Activated naive CD4-positive, alpha-beta T cell (primary cell): ENCODE measurements at places on chromosomes 7 and 10.
A peak's percentile ranks its signal among the peaks of the same experiment; 100 is the strongest.

DNA sequence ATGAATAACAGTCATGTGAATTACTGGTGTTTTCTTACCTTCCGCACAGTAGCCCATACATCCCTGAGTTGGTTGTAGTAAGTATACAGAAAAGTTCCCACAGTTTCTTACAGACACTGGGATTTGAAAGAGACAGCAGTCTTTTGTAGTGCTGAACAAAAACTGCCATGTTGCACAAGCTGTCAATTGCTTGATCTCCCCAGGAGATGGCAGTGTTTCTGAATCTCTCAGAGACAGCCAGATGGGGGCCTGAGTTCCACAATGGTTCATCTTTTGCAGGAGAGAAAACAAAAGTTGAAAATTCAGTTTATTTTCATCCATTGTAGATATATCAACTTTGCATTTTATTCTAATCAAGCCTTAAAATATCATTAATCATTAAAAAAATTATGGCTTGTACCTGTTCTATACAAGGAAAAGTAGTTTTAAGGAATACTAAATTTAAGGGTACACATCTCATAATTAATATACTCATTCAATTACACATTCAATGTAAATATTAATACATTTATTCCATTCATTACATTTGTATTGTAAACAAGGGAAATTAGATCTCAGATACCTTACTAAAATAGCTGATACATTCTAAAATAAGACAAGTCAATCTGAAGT lies 14.5 kb downstream of the VWDE start:
- DNase-seq = no peak

DNA sequence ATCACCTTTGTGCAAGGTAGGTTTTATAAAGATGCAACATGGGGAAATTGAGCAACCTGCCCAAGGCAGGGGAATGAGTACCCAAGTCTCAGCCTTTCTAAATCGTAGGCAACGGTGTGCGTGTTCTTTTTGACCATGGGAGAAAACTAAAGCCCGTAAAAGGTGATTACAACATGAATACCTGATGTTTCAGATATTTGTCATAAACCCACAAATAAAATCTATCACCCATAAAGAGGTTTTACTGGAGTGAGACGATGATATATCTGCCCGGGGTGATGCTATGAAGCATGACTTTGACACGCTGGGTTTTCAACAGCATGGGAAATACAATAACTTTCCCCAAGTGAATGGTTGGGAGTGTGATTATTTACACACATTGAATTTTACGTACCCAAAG lies 406.3 kb upstream of the KLF6 start:
- DNase-seq = no peak

GRCh38 chr10:5945561-5946418 lies 31.6 kb downstream of the IL15RA start:
- no peak for DNase-seq

- DNase-seq = peak; percentile 29
Observed at GRCh38 chr7:44240983-44241510, 40.3 kb downstream of the YKT6 start.

DNA sequence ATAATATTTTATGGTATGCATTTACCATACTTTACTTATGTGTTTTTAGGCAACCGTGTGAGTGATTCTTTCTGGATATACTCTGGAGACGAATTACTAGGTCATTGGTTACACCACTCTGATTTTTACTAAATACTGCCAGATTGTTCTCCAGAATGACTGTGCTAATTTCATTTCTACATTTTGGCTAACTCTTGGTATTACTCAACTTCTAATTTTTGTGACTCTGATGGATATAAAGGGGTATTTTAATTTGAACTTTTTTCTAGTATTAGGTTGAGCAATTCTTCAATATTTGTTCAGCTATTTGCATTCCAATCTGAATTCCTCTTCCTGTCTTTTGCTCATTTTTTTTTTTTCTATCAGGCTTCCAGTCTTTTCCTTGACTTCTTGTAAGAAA lies 223.6 kb downstream of the MDFIC start:
- DNase-seq = no peak

DNA sequence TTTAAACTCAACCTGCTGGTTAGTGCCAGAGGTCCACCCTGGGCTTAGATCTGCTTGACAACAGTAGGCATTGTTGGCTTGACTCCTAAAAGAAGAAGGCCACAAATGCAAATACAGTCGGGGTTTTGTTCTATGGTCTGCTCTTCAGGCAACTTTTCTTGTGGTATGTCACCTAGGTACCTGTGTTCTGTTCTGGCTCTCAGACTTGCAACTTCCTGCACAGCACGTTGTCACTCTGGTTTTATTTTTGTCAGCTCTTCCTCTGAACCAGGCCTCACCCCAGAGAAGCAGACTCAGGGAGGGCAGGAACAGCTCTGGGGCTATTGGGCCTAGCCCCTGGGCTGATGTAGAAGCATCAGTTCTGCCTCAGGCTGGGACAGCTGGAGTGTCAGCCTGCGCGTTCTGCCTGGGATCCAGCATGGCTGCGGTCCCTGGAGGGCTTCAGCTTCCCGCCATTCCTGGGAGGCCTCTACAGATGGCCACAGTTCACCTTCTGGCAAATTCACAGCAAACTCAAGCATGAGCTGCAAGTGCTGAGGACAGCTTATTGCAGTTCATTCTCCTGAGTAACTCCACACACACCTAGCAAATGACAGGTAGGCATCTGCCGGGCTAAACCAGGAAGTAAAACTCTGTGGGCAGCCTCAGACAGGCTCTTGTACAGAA lies 11.0 kb upstream of the PDCD4 start:
- DNase-seq = peak; percentile 40

- DNase-seq = no peak
Observed at GRCh38 chr10:71094712-71095390, 117.5 kb upstream of the UNC5B start.

DNA sequence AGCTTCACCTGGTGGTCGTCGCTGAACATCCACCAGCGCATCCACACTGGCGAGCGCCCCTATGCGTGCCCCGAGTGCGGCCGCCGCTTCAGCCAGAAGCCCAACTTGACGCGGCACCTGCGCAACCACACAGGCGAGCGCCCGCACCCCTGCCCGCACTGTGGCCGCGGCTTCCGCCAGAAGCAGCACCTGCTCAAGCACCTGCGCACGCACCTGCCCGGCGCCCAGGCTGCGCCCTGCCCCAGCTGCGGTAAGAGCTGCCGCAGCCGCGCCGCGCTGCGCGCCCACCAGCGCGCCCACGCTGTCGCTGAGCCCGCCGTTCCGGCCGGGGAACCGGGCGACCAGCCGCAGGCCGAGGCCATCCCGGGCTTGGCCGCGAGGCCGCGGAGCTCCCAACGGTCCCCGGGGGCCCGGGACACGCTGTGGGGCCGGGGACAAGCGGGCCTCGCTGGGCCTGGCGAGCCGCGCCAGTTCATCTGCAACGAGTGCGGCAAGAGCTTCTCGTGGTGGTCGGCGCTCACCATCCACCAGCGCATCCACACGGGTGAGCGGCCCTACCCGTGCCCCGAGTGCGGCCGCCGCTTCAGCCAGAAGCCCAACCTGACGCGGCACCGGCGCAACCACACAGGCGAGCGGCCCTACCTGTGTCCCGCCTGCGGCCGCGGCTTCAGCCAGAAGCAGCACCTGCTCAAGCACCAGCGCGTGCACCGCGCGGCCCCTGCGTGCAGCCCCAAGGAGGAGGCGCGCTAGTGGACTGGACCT lies 18.4 kb downstream of the ZNF775 start:
- no peak for DNase-seq

DNA sequence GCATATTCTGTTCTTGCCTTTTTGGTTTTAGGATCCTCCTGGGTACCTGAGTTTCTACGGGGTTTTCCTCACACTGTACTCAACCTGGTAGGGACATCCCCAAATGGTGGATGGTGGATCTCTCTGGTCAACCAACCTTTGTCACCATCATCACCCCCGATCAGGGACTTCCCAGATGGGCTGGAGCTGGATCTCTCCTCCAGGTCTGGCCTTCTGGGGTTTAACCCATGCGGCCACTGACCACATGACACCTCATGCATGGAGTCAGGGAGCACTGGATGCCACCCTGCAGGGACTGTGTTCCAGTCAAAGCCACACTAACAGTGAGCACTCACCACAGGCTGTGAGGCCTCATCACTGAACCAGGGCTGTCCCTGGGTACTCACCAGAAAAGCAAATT lies 80.0 kb downstream of the CELF2 start:
- no peak for DNase-seq

GRCh38 chr7:134888141-134888740 lies 98.1 kb upstream of the AGBL3 start:
- DNase-seq = no peak

DNA sequence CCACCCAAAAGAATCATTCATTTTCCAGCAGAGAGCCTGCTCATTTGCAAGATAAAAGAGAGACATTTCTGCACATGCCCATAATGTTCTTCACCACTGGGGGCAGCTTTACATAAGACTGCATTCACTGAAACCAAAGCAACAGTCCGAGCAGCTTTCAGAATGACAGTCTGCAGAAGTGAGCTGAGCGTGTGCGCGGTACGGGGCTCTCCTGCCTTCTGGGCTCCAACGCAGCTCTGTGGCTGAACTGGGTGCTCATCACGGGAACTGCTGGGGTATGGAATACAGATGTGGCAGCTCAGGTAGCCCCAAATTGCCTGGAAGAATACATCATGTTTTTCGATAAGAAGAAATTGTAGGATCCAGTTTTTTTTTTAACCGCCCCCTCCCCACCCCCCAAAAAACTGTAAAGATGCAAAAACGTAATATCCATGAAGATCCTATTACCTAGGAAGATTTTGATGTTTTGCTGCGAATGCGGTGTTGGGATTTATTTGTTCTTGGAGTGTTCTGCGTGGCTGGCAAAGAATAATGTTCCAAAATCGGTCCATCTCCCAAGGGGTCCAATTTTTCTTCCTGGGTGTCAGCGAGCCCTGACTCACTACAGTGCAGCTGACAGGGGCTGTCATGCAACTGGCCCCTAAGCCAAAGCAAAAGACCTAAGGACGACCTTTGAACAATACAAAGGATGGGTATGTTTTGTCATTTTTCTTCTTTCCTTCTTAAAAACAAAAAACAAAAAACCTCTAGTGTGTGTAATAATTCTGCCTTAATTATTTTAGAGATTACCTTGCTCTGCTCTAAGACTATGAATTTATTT lies at the start of gene LRRTM3:
TSS of gene LRRTM3 (plus strand) at position 141 of the 820 bp plus-strand sequence.
- no peak for DNase-seq

GRCh38 chr7:19407270-19407669 lies 262.0 kb upstream of the FERD3L start:
- no peak for DNase-seq

DNA sequence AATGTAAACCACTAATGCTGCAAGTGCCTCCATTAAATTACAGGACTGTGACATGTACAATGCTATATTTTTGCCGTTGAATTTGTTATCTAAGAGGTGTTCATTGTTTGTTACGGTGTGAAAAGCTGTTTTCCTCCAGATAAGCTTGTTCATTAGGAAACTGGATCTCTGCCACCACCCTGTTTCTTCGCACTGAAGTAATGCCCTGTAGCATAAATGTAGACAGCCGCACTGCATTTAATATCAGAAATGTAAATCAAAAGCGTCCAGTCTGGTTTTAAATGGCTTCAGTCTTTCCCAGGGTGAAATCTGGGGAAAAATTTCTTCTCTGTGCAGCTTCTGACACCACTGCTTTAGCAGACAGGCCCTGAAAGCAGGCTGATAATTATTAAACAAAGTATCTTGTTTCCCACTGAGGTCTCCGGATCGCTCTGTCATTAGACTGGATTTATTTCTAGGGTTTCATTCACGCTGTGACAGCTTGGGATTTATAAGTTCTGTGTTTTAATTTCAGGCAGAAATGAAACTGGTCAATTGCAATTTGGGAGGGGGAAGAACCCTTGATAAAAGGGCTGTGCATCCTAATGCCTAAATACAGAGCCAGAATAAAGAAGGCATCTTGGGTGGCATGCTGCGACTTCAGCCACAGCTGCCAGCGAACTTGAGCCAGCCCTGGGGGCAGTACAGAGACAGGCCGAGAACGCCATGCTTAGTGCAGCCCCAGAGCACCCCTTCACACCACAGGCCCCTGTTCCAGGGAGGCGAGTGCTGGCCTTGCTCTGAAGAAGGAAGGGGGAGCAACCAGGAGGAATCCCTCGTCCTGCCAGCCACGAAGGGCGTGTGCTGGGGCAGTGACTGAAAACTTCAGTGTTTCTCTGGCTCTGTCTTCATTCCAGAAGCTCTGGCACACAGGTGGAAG lies 547.7 kb upstream of the GALNT17 start:
- DNase-seq = no peak
